Activated T-cell treated with anti-CD3 and anti-CD28 coated beads for 48 hours (primary cell): ENCODE measurements at places on chromosomes 4 and X.

- no peak for DNase-seq
These were observed 10.6 kb upstream of the ZNF718 start for GRCh38 chr4:113732-114131.

- DNase-seq, result no peak
These were observed 236.2 kb downstream of the EVC2 start for GRCh38 chr4:5472160-5472591.

- peak; percentile 37 for DNase-seq
These were observed 581 bp downstream of the UBE2K start for GRCh38 chr4:39698424-39699009.

DNA sequence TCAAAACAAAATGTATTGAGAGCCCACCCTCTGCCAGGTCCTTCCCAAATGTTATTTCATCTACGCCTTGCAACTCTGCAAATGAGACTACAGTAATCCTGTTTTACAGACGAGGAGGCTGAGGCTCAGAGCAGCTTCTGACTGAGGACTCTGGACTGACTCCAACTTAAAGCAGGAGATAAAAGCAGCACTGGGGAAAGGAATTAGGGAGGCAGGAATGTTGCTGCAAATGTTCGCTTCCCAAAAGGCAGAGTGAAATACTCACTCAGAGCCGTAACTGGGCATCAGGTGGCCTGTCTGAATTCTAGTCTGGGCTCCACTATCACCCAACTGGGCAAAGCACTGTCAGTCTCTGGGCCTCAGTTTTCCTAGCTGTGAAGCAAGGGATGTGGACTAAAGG is 94.7 kb upstream of the SRD5A3 start:
- DNase-seq, result no peak

DNA sequence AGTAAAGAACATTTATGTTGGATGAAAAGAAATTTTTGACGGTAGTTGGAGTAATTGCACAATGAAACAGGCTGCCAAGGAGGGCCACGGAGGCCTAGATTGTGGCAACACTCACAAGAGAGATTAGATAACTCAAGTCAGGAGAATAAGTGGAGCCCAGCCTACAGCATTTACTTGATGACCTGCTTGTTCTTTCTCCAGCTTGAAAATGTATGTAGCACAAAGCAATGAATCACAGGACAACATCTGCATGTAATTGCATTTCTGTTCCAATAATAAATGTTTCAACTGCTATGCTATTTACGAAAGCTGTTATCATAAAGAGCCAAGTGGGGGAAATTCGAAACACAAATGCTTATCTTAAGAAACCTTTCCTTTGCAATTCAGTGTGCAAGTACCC is 221.2 kb upstream of the MID1 start:
- DNase-seq, result no peak

- DNase-seq, result no peak
These were observed 171.7 kb downstream of the PDGFRA start for GRCh38 chr4:54400802-54401201.

DNA sequence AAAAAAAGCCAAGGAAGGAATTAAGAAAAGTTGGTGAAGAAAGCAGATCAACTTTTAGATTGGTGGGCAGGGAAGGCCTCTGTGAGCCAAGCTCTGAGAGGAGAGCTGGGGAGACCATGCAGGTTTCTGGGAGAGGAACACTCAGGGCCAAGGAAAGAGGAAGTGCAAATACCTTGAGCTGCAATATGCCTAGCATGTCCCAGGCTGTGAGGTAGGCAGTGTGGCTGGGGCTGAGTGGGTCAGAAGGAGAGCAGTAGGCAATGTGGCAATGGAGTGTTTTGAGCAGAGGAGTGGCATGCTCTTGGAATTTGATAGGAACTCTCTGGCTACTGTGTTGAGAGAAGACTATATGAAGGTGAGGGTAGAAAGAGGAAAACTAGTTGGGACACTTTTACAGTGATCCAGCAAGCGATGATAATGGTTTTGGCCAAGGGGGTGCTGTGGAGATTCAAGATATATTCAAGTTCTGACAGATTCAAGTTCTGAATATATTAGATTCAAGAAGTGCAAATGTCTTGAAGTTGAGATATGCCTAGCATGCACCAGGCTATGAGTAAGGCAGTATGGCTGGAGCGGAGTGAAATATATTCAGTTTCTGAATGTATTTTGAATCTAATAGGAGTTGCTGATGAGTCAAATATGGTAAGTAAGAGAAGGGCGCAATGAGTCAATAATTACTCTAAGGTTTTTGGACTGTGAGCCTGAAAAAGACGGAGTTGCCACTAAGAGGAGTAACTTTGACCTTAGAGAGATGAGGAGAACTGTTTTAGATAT is 172.5 kb downstream of the CAMK2D start:
- DNase-seq, result no peak

GRCh38 chr4:97104666-97105065 is 1038.6 kb downstream of the STPG2 start:
- DNase-seq, result no peak
